ENCODE measurements at places on chromosomes 4 and X.

DNA sequence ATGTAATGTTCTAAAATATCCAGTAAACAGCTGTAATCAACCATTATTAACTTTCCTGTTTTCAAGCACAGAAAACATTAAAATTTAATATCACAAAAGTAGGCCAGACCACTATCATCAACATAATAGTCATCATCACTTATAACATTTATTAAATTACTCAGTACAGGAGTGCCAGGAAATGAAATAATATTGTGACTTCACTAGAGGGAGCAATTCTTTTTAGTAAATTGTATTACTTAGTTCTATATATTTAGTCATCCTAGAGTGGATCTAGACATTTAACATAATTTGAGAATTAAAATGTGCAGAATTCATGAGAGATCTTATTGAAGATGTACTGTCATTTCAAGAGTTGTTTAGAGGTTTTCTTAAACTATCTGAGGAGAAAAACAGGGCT lies 33.6 kb downstream of the PITX2 start:
- no peak for DNase-seq

DNA sequence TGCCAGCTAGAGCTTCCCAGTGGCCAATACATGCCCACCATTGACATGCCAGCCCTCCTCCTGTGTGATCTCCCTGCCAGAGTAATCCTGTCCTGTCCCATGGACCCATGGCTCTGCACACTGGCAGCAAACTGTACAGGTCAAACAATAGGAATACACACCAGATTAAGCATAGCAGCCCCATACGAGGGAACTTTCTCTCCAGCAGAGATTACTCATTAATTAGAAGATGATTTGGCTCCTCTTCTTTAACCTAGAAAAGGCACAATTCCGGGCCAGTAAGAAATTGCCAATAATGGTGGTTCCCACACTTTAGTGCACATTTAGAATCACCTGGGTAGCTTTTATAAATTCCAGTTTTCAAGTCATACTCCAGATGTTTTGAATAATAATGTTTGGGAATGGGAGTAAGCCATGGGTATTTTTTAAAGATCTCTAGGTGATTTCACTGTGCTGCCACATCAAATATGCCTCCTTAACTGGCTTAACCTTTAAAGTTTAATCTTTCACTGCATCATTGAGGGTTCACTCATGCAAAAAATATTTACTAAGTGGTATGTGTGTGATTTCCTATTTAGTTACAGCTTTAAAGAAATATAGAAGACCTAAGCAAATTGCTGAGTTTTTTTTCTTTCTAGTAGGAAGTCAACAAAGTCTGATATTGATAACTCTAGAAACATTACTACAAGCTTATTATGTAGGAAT lies 277.6 kb upstream of the NWD2 start:
- DNase-seq: no peak

DNA sequence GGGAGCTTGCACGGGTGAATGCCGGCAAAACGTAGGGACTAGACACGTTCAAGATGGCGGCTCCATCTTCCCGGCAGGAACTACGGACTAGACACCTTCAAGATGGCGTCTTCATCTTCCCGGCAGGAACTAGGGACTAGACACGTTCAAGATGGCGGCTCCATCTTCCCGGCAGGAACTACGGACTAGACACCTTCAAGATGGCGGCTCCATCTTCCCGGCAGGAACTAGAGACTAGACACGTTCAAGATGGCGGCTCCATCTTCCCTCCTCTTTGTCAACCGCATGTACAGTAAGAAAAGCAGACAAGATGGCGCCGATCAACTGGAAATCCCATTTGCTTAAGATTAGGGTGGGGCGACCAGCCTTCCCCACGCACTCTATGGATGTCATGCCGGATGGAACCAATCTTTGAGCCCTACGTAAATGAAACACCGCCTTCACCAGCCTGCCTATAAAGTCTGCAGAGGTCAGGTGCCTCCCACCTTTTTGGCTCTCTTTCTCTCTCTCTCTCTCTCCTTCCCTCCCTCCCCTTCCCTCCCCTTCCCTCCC lies 222.4 kb downstream of the CRLF2 start:
- DNase-seq: no peak

GRCh38 chr4:88753658-88754571 lies 56.3 kb upstream of the NAP1L5 start:
- DNase-seq: no peak

GRCh38 chr4:85967872-85968271 lies 392.0 kb downstream of the MAPK10 start:
- DNase-seq: no peak

- no peak for DNase-seq
Observed at GRCh38 chr4:65508168-65508567, 162.1 kb downstream of the EPHA5 start.

- no peak for DNase-seq
Observed at GRCh38 chrX:3403748-3404147, 57.3 kb upstream of the MXRA5 start.

DNA sequence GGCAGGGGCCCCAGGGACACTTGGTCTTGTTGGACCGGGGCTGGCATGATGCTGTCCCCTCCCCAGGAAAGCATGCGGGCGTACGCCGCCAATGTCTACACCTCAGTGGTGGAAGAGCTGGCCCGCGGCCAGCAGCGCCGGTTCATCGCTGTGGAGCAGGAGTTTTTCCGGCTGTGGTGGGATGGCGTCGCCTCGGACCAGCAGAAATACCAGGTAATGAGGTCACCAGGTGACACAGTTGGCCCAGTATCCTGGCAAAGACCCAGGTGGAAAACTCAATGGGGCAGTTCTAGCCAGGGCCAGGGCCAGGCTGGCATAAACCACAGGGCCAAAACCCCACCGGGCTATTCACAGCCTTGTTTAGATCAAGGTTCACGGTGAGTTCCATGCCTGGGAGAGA lies 1.5 kb downstream of the MAN2B2 start:
- no peak for DNase-seq
